SIG-M5 (cell line): ENCODE measurements at places on chromosomes 11 and 22.
A peak's percentile ranks its signal among the peaks of the same experiment; 100 is the strongest.

DNA sequence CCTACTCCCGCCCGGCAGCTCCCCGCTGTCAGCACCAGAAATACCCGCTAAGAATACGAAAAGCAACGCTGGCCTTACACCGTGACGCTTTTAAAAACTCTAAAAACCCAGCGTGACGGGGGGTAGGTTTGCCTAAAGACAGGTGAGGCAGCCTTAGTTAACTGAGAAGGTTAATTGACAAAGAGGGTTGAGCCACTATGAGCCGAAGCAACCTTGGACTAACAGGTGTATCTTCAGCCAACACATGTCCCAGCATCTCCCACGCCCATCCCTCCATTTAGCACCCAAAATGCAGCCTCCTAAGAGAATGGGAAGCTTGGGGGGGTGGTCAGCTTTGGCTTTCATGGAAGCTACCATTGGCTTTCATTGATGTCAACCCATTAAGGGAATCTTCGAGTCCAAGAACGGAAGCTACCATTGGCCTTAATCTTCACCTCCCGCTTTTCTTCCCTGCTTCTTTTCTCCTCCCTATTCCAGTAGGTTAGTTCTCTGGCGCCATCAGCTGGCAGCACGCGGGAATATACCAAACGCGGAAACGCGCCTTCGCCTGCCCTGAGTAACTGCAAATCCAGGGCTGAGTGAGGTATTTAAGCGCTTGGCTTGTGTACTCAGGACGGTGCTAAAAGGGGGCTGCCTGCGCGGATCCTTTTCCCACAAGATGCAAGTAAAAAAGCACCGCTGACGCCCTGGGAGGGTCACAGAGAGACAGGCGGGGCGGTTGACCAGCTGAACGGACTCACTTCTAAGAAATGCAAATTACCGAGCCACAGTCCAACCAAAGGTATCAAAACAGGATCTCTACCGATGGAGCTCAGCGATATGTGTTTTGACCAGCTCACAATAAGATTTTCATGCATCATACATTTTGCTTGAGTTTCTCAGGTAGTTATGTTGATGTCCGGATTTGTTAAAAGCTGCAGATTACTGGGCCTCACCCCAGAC, 38.5 kb upstream of the GLYATL1 start:
- no peak for DNase-seq

GRCh38 chr11:131581046-131581445, 210.6 kb downstream of the NTM start:
- DNase-seq = no peak

DNA sequence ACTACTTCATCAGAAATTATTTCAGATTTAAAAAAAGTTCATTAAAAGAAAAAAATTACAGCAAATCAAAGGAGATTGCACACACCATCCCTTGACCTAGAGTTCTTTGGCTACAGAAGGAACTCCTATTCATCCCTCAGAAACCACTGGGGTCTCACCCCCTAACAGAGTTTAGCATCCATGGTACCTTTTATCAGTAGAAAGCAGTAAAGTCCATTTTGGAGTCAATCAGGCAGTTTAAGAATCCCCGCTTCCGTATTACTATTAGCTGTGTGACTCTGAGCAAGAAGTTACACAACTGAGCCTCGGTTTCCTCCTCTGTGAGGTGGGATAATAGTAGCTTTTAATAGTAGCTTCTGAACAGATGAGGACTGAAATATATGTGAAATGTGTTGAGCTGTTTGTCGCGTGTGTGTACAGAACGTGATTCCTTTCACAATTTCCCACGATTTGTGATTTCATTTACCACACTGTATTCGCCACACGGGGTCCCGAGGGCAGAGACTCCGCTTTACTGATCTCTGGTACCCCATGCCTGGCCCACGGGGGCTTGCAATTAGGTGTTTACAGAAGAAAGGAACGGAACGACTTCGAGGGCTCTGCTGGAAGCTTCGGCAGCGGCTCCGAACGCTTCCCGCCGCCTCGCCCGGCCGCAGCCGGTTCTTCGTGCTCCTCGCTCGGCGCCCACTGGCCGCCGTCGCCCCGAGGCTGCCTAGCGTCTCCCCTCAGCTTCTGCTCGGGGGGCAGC, 72.5 kb upstream of the ZBED5 start:
- DNase-seq = no peak

GRCh38 chr11:39678996-39679395, 1780.5 kb downstream of the LRRC4C start:
- no peak for DNase-seq

DNA sequence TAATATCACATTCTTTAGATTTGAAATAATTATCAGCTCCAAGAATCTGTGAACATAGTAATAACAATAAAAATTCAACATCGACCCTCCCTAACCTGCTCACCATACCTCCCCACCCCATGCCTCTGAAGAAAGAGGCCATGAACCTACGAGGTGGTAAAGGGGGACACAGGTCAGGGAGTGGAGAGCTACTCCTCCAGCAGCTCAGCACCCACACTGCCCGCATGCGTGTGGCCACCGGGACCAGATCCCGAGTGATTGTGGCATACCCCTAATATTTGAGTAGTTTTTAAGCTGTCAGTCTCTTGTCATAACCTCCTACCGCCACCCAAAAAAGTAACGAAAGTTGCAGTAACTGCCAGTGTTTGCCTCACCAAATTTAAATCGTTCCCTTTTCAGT, 16.8 kb upstream of the ADSL start:
- DNase-seq = no peak

DNA sequence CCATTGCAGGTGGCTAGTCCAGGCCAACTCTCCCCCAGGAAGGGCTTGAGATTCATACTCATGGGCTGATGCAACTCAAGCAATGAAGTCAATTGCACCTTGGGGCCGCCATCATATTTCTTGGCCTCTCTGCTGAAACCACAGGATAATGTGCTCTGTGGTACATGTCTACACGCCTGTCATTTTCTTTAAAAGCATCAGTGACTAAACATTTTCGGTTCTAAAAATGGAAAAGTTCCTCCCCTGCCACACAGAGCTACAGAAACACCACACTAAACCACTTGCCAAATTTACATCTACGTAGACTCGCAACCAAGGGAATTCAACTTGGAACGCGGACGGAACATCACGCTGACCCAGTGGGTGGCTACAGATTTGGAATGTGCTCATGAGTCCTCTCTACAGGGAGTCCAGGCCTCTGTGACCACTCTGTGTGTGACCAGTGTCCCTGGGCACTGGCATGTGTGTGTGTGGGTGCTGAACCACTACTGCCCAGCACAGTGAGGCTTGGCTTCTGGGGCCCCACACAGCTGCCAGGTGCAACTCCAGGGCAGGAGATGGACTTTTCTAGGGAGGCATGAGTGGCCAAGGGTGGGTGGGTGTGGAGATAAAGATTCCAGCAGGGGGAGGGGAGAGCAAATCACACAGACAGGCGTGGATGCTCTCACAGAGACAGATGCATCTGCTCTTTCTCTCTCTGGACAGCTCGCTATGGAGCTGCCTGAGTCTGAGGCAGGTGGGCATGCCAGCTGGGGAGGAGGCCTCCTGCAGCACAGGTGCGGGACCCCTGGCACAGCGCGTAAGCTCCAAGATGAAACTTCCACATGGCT, 261.9 kb downstream of the CTTN start:
- no peak for DNase-seq

GRCh38 chr22:20663137-20663828, 110.6 kb upstream of the SERPIND1 start:
- no peak for DNase-seq

- no peak for DNase-seq
These were observed 4.4 kb downstream of the TRIOBP start for GRCh38 chr22:37701141-37701786.

GRCh38 chr11:90171359-90171758, 36.9 kb downstream of the NAALAD2 start:
- no peak for DNase-seq

DNA sequence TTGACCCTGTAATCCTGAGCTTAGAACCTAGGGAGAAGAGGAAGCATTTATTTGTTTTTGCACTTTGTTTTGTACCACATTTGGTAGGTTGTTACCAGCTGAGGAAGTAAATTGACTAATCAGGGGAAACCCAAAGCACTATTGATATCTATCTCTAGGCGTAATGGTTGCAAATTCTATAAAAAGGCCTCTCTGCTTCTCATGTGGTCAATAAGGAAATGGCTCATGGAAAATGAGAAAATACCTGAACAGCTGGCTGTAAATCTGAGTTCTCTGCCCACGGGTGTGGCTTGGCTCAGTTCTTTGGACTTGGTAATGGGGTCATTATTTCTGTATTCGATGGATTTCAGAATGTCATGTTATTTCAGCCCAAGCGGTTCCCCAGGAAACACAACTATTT, 42.4 kb downstream of the BARX2 start:
- DNase-seq = no peak

DNA sequence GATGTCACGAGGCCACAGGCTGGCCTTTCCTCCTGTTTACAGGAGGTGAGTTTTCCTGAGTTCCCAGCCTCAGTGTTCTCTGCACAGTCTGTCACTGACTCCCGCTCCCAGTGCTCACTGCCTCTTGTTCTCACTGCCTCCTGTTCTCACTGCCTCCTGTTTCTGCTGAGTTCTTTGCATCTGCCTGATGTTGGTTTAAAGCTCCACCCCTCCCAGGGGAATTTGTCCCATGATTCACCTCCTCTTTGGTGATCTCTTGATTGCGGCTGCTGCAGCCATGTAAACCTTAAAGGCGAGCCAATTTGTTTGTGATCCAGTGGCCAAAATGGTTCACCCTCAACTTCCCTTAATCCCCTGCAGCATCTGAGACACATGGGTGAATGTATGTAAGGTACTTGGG, 6.0 kb upstream of the TUBA8 start:
- DNase-seq = no peak

- DNase-seq = no peak
These were observed 599.3 kb downstream of the BUD13 start for GRCh38 chr11:116173506-116173905.

DNA sequence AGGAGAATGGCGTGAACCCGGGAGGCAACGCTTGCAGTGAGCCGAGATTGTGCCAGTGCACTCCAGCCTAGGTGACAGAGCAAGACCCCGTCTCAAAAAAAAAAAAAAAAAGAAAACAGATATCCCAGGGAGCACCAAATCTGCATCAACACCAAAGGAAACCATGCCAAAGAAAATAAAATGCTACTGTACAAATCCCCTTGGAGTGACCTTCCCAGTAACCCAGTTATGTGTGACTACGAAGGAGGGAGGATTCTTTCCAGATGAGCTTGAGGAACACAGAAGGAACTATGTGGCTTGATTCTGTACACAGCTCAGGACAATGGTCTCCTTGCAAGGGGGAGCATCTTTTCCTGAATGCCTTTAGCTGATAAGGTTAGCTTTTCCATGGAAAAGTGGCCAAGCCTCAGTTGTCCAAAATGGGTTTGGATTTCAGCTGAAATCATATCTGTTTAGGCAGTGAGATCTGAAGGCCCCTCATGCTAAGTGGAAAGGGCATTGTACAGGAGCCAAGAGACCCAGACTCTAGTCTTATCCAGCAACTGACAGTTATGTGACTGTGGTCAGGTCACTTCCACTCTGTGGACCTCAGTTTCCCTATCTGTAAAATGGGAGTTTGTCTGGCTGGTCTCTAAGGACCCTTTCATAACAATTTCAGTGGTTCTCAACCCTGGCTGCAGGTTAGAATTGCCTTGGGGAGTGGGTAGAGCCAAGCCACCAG, 87.6 kb upstream of the TIMP3 start:
- no peak for DNase-seq

DNA sequence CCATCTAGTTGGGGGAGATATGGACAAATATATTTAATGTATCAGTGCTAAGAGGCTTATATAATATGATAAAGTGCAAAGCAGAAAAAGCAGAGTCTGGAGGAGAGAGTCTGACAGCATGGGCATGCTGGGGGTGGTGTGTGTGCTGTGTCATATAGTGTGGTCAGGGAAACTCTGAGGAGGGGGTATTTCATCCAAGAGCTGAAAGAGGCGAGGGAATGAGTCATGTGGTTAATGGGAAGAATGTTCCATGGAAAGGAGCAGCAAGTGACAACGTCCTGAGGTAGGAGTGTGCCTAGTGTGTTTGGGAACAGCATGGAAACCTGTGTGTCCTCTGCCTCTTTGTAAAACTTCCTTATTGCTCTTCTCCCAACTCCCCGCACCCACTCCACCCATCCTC, 38.0 kb downstream of the EIF3F start:
- no peak for DNase-seq

- DNase-seq = no peak
These were observed 28.8 kb downstream of the CCDC81 start for GRCh38 chr11:86403458-86403857.

DNA sequence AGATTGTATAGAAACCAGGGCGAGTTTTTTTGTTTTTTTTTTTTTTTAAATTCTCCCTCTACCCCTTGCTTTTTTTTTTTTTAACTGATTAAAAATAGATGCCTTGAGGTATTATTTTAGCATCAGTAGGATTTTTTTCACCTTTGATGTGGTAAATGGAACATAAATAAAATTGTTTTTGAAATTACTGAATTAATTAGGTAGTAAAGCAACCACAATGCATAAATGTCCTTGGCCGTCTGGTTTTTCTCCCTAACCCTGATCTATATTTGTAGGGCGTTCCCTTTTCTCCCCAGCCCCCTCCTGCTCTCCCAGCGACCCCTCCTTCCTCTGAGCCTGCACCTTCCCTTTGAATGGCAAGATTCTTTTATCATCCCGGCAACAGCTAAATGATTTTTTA, 107.8 kb downstream of the ZBTB16 start:
- DNase-seq = no peak

DNA sequence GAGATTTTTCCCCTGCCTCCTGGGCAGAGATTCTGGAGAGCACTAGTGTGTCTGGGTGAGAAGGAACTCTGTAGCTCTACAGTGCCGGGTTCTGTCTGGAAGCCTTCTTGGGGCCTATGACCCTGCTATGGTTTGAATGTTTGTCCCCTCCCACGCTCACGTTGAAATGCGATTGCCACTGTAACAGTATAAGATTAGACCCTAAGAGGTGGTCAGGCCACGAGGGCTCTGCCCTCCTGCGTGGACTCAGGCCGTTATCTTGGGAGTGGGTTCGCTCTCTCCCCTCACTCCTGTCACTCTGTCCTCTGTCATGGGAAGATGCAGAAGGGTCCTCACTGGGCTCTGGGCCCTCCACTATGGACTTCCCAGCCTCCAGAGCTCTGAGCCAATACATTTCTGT, 3.5 kb downstream of the AP5B1 start:
- DNase-seq = no peak

GRCh38 chr11:65662799-65663638, at the start of gene RELA:
Gene RELA, minus strand, starts transcription at chr11:65662916. Its CDS starts 84 bp downstream, at chr11:65662832.
- DNase-seq = peak; percentile 20

- no peak for DNase-seq
These were observed 44.1 kb upstream of the FIBIN start for GRCh38 chr11:26949846-26950245.

DNA sequence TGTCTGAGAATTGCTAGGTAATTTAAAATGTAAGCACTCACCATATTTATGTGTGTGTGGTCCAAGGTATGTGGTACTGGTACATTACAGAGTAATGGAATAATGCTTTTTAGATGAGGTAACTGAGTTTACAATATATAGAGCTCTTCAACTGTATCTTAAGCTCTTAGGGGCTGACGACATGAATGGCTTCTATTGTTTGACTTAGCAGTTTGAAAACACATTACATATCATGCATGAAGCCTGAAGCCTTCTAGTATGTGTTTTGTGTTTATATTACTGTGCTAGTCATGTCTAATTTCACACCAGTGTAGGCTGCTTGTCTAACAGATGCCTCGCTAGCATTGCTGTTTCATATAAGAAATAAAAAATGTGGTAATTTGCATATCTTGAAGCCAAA, 37.2 kb downstream of the GAS2 start:
- DNase-seq = no peak
